ENCODE measurements at places on chromosomes 1 and 21.
A peak's percentile ranks its signal among the peaks of the same experiment; 100 is the strongest.

- no peak for DNase-seq
These were observed 101.7 kb downstream of the ADSS2 start for GRCh38 chr1:244350027-244350426.

- DNase-seq: no peak
These were observed 149.4 kb downstream of the TRABD2B start for GRCh38 chr1:47847763-47848162.

GRCh38 chr1:72986591-72987290 is 704.4 kb upstream of the NEGR1 start:
- no peak for DNase-seq

DNA sequence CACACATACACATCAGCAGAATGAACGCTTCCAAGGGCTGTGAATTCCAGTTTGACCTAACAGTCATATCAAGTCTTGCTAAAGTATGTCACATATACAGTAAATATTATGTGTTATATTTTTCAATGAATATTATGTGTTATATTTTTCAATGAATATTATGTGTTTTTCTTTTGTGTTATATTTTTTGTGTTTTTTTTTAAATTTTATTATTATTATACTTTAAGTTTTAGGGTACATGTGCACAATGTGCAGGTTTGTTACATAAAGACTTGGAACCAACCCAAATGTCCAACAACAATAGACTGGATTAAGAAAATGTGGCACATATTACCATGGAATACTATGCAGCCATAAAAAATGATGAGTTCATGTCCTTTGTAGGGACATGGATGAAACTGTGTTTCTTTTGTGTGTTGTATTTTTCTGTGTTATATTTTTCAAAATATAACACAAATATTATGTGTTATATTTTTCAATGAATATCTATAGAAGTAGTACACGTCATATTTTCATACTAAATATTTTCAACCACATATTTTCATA is 35.5 kb downstream of the TTC13 start:
- no peak for DNase-seq

GRCh38 chr21:46153247-46154154 is 1.9 kb downstream of the FTCD start:
- no peak for DNase-seq

DNA sequence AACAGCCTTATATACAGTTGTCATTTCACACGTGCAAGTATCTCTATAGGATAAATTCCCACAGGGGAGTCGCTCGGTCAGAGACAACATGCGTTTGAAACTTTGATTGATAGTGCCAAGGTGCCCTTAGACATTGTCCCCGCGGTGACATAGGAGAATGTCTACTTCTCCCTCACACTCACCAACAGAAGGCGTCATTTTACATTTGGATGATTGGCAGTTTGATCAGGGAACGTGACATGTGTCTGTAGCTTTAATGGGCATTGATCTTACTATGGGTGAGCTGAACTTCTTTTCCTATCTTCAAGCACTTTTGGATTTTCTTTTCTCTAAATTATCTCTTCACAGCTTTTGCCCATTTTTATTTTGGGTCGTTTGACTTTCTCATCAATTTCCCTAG is 42.6 kb upstream of the PAX7 start:
- no peak for DNase-seq

- DNase-seq: no peak
These were observed 475 bp upstream of the TDRD10 start for GRCh38 chr1:154501423-154502065.

DNA sequence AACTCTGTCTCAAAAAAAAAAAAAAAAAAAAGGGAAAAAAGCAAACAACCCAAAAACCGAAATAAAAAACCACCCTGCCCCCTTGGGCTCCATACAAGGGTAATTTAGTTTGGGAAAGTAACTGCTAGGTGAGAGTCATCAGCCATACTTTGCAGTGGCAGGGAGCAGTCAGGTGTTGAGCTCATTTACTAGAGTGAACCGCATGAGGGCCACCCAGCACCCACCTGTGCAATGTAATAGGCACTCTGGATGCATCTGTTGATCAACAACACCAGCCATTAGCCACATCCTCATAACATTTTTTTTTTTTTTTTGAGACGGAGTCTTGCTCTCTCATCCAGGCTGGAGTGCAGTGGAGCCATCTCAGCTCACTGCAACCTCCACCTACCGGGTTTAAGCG is 9.1 kb downstream of the INAVA start:
- no peak for DNase-seq

- no peak for DNase-seq
These were observed 146.1 kb upstream of the LMO4 start for GRCh38 chr1:87182611-87183010.

- no peak for DNase-seq
These were observed 232.9 kb downstream of the SMYD3 start for GRCh38 chr1:246274186-246274585.

- DNase-seq: peak; percentile 91
These were observed 70.2 kb upstream of the ERRFI1 start for GRCh38 chr1:8096105-8097011.

DNA sequence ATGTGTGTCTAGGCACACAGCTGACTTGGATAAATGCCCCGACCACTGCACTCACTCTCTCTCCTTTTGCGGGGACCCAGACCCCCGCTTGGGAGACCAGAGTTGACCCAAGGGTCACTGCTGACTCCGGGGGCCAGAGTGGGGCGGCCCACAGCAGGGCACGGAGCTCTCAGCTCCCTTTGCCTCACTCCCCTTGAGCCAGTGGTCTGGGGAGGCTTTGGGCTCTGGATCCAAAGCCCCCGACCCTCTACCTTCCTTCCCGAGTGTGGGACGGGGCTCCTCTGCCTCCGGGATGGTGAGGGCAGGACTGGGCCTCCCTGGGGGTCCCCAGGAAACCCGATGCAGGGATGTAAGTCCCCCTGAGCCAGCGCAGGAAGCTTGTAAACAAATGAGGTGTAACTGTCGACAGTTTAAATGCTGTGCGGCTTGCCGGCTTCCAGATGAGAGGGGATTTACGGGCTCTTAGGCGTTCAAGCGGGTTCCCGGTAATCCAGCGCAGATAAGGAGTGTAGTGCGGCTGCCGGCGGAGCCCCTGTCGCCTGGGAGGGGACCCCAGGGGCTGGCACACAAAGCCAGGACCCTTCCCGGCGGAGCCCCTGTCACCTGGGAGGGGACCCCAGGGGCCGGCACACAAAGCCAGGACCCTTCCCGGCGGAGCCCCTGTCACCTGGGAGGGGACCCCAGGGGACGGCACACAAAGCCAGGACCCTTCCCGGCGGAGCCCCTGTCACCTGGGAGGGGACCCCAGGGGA is 7.4 kb downstream of the ACTRT2 start:
- DNase-seq: no peak

- DNase-seq: peak; percentile 29
These were observed 459.2 kb upstream of the RUNX1 start for GRCh38 chr21:35508139-35508888.

GRCh38 chr1:32042330-32042729 is 28.7 kb downstream of the KHDRBS1 start:
- no peak for DNase-seq

DNA sequence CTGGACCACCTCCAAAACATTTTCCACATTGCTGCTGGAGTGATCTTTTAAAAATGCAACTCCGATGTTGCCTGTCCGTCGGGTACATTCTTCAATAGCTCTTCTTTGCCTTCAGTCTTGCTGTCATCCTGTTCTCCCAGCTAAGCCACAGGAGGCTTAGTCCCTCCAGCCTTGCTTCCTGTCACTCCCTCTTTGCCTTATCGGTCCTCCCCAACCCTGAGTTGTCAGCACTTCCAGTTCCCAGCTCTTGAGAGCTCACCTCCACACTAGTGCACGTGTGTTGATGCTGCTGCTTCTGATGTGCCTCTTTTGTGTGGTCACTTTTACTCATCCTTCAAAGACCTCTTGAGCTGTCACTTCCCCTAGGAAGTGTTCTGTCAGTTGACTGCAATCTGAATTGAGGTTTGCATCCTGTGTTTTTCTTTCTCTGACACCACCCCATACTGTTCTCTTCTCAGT is 15.3 kb downstream of the UCK2 start:
- DNase-seq: no peak

- DNase-seq: no peak
These were observed 3.9 kb upstream of the CLSPN start for GRCh38 chr1:35773711-35774110.

- DNase-seq: no peak
These were observed 8.2 kb upstream of the TARBP1 start for GRCh38 chr1:234486858-234487840.

DNA sequence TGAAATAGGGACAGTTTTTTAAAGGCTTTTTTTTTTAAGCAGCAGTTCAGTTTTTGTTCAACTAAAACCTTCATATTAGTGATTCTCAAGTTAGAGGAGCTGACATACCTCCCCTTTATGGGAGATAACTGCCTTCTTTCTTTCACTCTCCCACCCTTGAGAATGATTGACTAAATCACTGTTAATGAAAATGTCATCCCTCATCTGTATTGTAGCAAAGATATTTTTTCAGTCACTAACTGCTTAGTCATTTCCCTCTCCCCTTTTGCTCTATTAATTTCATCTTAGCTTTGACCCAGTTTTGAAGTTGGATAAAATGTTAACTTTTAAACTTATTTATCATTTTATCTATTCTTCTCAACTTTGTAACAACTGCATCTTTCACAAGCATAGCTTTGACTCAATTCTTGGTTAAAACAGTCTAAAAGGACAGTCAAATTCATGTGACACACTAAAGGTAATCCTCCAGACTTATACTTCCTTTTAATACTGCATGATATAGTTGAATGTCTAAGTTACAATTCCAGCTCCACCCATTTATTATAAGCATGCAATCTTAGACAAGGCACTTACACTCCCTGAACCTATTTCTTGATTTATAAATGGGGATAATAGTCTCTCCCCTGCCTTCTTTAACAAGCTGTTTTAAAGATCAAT is 17.1 kb downstream of the CAPZA1 start:
- no peak for DNase-seq

DNA sequence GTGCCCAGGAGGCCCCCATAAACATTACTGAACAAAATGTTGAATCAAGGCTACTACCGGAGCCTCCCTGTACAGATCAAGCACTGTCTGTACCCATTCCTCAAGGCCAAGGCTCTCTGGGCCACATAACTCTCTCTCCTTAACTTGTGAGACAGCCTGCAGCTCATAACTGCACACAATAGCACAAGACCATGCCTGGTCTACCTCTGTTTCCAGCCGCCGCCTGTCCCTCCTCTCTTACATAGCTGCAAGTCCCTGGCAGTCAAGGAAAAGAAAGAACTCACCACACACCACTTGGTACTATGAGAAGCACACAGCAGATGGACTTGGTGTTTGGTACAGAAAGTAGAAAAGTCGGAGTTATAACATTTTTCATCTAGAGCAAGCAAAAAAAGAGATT is 91.1 kb downstream of the SSBP3 start:
- no peak for DNase-seq

- DNase-seq: no peak
These were observed 49.2 kb downstream of the VANGL1 start for GRCh38 chr1:115690972-115691371.

All from HS-27A (cell line).